ENCODE measurements at places on chromosomes 7 and 10. TPM values are rescaled to one million over a fixed set of nuclear protein-coding genes. Genes with fewer than 3 reads are reported as not detected.

Gene TRPV5
- total RNA-seq: not detected

Gene PPP1R17
- total RNA-seq: not detected

Gene MYH16
- total RNA-seq: not detected

Gene ZNF479
- total RNA-seq: not detected

Gene BEND7
- total RNA-seq: not detected

Gene BTBD16
- not detected for total RNA-seq

Gene LRIT1
- total RNA-seq: not detected

Gene SPAM1
- not detected for total RNA-seq

DNA sequence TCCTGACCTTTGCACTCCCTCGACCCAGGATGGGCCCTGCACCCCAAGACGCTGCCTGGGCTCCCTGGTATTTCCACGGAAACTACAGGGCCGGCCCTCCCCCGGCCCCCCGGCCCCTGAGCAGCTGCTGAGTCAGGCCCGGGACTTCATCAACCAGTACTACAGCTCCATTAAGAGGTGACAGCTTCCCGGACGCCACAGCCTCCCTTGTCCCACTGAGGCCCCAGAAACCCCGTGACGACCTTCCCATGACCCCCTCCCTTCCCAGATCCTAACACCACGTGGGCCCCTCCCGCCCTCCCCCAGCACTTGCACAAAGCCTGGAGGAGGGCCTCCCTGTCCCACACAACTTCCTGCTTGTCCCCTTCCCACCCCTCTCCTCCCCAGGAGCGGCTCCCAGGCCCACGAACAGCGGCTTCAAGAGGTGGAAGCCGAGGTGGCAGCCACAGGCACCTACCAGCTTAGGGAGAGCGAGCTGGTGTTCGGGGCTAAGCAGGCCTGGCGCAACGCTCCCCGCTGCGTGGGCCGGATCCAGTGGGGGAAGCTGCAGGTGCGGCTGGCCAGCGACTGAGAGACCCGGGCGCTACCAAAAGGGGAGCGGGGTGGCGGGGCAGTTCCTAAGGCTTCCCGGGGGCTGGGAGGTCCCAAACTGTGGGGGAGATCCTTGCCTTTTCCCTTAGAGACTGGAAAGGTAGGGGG is 5.7 kb downstream of the NOS3 start:
- no peaks in the 10 kb centered on the region for H3K36me3 ChIP-seq
- no peak for DNase-seq
- H3K27me3 ChIP-seq: peaks cover 4% of the 10 kb centered on the region
- H3K27ac ChIP-seq: no peak overlapping the region

DNA sequence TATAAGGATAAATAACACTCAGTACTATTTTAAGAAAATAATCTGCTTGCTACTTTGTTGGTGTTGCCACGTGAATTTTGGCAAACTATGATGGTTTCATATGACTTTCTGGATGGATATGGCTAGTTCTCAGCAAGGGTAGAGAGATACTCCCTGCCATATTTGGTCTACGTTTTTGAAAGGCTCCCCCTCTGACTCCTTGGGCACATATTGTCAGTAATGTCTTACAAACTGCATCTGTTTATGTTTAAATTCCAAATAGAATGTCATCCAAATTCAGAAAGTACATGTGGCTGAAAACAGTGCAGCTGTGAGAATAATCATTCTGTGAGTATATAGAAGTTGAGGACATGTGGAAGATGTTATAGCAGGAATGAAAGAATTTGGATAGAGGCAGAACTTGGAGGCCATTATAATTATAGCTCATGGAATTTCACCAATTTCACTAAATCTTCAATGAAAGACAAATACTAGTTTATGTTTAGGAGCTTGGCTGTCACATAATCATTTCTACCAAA is 107.8 kb downstream of the SRI start:
- no peak overlapping the region for H3K27ac ChIP-seq
- H3K27me3 ChIP-seq: no peaks in the 10 kb centered on the region
- H3K4me1 ChIP-seq: no peaks in the 10 kb centered on the region
- no peak overlapping the region for H3K4me3 ChIP-seq
- DNase-seq: no peak

GRCh38 chr10:54797636-54798321 is 3.3 kb downstream of the PCDH15 start:
- H3K4me3 ChIP-seq: no peak overlapping the region
- no peaks in the 10 kb centered on the region for H3K36me3 ChIP-seq
- no peaks in the 10 kb centered on the region for H3K4me1 ChIP-seq

GRCh38 chr7:2621948-2622640 is 9.7 kb upstream of the TTYH3 start:
- no peaks in the 10 kb centered on the region for H3K4me1 ChIP-seq
- no peak overlapping the region for H3K4me3 ChIP-seq
- H3K27me3 ChIP-seq: peaks cover 9% of the 10 kb centered on the region
- no peak for DNase-seq

- H3K4me1 ChIP-seq: peaks cover 14% of the 10 kb centered on the region
- no peak overlapping the region for H3K4me3 ChIP-seq
- DNase-seq: no peak
- no peak overlapping the region for H3K27ac ChIP-seq
These were observed 160.6 kb downstream of the KLF6 start for GRCh38 chr10:3624367-3624766.

GRCh38 chr7:150410680-150411346 is 31.7 kb downstream of the ZNF775 start:
- H3K27ac ChIP-seq: peak overlapping the region; percentile 18
- no peak for DNase-seq
- peaks cover 20% of the 10 kb centered on the region for H3K4me1 ChIP-seq
- peaks cover 15% of the 10 kb centered on the region for H3K36me3 ChIP-seq

DNA sequence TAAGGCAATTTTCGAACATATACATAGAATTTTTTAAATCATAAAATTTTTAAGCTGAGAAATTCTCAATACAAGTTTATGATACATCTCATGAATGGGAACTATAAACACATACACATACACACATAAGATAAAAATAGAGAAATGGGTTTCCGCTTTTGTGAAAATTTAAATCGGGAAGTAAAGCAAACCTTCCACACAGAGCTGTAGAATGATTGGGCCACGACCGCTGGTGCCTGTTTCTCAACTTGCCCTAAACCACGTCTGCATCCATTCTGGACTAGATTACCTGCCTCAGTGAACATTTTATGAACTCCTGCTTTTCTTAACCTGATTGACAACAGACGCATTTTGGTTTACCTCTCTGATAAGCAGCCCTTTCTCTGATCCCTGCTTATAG is 264.4 kb downstream of the SKAP2 start:
- H3K36me3 ChIP-seq: no peaks in the 10 kb centered on the region
- no peak for DNase-seq
- H3K4me3 ChIP-seq: no peak overlapping the region
- H3K27me3 ChIP-seq: peaks cover 29% of the 10 kb centered on the region

DNA sequence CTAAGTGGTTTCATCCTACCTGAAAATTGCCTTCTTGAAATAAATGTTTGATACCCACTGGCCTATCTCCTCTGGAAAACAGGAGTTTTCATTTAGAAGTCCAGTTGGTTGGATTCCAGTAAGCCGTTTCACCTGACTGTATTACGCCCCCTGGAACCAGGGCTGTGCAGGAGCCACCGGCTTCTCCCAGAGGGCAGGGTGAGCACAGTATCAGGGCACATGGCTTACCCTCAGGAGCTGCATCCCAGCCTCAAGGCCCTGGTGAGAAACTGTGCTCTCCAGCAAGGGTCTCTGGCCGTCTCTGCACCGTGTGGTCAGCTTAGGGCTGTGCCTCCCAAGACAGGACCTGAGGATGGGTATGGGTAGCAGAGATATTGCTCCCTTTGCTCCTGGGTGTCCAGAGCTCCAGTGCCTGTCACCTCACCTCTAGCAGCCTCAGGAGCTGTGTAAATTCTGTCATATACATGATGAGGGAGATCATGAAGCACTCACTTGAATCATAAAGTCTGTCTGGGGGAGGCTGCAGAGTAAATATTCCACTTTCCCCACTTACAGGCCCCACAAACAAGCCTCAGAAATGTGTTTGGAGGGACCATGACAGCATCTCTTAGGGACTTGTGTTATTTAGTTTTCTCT is 109.6 kb upstream of the SAMD8 start:
- DNase-seq: no peak
- peaks cover 5% of the 10 kb centered on the region for H3K4me1 ChIP-seq
- no peak overlapping the region for H3K4me3 ChIP-seq
- no peak overlapping the region for H3K27ac ChIP-seq
- H3K36me3 ChIP-seq: peaks cover 7% of the 10 kb centered on the region

DNA sequence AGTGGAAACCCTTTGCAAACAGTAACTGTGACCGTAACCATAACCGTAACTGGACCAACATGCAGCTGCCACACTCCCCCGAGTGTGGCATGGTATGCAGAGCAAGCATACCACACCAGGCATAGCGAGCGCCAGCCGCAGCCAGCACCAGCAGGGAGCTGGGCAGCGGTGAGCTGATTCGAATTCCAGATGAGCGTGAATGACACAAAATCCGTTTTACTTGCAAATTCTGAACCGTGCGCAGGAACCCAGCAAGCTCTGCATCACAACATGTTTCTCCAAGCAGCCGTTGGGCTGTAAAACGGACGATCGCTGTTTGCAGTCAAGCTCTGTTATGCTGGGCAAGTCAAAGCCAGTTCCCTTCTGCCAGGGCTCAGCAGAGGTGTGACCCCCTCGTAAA is 111.1 kb downstream of the OAT start:
- no peak for DNase-seq
- peaks cover 7% of the 10 kb centered on the region for H3K27me3 ChIP-seq
- H3K4me1 ChIP-seq: no peaks in the 10 kb centered on the region

GRCh38 chr7:91866599-91867148 is 13.8 kb downstream of the MTERF1 start:
- peaks cover 22% of the 10 kb centered on the region for H3K36me3 ChIP-seq
- no peak overlapping the region for H3K27ac ChIP-seq
- peaks cover 2% of the 10 kb centered on the region for H3K4me1 ChIP-seq
- H3K4me3 ChIP-seq: no peak overlapping the region
- no peaks in the 10 kb centered on the region for H3K27me3 ChIP-seq
- DNase-seq: no peak

DNA sequence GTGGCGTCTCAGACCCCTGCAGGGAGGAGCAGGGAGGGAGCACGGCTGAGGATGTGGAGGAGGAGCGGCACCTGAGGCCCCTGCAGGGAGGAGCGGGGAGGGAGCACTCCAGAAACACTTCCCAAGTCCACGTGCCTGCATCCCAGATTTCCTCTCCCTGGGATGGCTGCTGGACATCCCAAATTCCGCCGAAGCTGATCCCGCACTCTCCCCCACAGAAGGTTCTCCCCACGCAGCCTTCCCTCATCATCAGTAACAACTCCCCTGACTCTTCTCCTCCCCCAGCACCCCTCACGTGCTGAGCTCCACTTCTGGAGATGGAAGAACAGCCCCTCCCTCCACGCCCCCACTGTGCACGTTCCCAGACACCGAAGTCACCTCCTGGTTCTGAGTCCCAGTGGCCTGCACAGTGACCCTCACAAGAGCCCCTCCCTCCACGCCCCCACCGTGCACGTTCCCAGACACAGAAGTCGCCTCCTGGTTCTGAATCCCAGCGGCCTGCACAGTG is 17.8 kb upstream of the FOXL3 start:
- no peaks in the 10 kb centered on the region for H3K36me3 ChIP-seq
- no peak for DNase-seq
- H3K4me1 ChIP-seq: no peaks in the 10 kb centered on the region
- H3K4me3 ChIP-seq: no peak overlapping the region

GRCh38 chr10:74231375-74231774 is 80.4 kb downstream of the ADK start:
- H3K27ac ChIP-seq: no peak overlapping the region
- DNase-seq: no peak
- no peaks in the 10 kb centered on the region for H3K27me3 ChIP-seq
- peaks cover 25% of the 10 kb centered on the region for H3K4me1 ChIP-seq

DNA sequence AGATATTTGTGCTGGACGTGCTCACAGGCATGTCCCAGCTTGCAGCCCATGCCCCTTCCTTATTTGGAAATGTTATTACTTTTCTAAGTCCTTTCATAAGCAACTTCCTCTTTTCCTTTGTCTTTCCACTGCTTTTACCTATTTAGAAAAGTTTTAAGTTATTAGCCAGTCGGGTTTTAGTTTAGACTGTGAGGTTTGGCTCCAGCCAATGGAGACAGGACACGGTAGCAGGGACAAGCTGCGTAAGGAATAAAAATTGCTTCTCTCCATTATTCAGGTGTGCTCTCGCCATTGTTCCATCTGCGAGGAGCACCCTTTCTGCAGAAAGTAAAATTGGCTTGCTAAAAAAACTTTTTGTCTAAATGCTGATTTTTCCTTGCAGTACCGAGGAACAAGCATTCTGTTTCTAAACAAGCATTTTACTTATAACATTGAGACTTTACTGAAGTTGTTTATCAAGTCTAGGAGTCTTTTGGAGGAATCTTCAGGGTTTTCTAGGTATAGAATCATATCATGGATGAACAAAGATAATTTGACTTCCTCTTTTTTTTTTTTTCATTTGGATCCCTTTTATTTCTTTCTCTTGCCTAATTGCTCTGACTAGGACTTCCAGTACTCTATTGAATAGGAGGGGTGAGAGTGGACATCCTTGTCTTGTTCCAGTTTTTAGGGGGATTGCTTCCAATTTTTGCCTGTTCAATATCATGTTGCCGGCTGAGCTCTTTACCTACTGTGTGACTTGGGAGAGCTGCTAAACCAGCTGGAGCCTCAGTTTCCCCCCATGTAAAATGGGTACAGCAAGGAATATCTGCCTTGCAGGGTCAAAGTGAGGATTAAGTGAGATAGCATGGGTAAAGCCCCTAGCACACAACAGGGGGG is 63.8 kb downstream of the ALOX5 start:
- peaks cover 8% of the 10 kb centered on the region for H3K36me3 ChIP-seq
- peaks cover 32% of the 10 kb centered on the region for H3K4me1 ChIP-seq
- H3K27me3 ChIP-seq: no peaks in the 10 kb centered on the region
- DNase-seq: no peak
- H3K27ac ChIP-seq: peak overlapping the region; percentile 23
- no peak overlapping the region for H3K4me3 ChIP-seq

GRCh38 chr7:81573932-81574331 is 195.9 kb downstream of the HGF start:
- no peak overlapping the region for H3K27ac ChIP-seq
- no peak overlapping the region for H3K4me3 ChIP-seq
- H3K27me3 ChIP-seq: no peaks in the 10 kb centered on the region
- no peaks in the 10 kb centered on the region for H3K36me3 ChIP-seq

DNA sequence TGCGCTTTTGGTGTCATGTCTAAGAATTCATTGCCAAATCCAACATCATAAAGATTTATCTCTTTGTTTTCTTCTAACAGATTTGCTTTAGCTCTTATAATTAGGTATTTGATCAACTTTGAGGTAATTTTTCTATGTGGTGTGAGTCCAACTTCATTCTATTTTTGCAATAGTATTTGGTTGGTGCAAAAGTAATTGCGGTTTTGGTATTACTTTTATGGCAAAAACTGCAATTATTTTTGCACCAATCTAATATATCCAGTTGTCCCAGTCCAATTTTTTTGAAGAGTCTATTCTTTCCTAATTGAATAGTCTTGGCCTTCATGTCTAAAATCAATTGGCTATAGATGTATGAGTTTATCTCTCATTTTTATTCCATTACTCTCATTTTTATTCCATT is 535.5 kb downstream of the ATRNL1 start:
- H3K4me3 ChIP-seq: no peak overlapping the region
- no peak overlapping the region for H3K27ac ChIP-seq
- no peaks in the 10 kb centered on the region for H3K36me3 ChIP-seq
- DNase-seq: no peak
- H3K27me3 ChIP-seq: no peaks in the 10 kb centered on the region
- no peaks in the 10 kb centered on the region for H3K4me1 ChIP-seq

GRCh38 chr7:52184006-52184703 is 851.3 kb upstream of the POM121L12 start:
- H3K27ac ChIP-seq: no peak overlapping the region
- no peaks in the 10 kb centered on the region for H3K27me3 ChIP-seq
- no peaks in the 10 kb centered on the region for H3K4me1 ChIP-seq
- no peaks in the 10 kb centered on the region for H3K36me3 ChIP-seq
- no peak for DNase-seq

GRCh38 chr10:120789303-120790203 is 61.6 kb upstream of the WDR11 start:
- H3K27ac ChIP-seq: no peak overlapping the region
- no peak overlapping the region for H3K4me3 ChIP-seq
- no peaks in the 10 kb centered on the region for H3K36me3 ChIP-seq
- DNase-seq: no peak

All from activated CD8-positive, alpha-beta T cell treated with anti-CD3 and anti-CD28 coated beads, Interleukin-2, amount 10 ng/mL, durations not matched to agents 7 days and 5 days (primary cell).